ENCODE measurements at places on chromosomes 6 and 20.

GRCh38 chr20:33181482-33182093 lies 13.6 kb downstream of the BPIFA2 start:
- DNase-seq, result no peak

- DNase-seq, result no peak
Measured at GRCh38 chr6:124149646-124150045, 346.0 kb downstream of the NKAIN2 start.

- DNase-seq, result no peak
Measured at GRCh38 chr6:1896897-1897296, 287.2 kb downstream of the FOXC1 start.

- DNase-seq, result no peak
Measured at GRCh38 chr6:1904466-1904799, 294.7 kb downstream of the FOXC1 start.

DNA sequence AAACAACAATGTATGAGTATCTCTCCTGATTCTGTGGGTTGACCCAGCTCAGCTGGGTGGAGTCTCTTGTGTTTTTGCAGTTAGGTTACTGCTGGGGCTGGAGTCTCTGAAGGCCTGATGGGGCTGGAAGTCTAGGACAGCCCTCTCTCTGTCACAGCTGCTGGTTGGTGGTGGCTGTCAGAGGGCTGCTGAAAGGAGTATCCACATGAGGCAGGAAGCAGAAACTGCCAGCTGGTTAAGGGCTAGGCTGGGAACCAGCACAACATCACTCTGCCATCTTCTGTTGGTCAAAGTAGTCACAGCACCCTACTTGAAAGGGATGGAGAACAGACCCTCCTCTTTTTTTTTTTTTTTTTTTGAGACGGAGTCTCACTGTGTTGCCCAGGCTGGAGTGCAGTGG lies 10.0 kb upstream of the PACSIN1 start:
- DNase-seq, result no peak

DNA sequence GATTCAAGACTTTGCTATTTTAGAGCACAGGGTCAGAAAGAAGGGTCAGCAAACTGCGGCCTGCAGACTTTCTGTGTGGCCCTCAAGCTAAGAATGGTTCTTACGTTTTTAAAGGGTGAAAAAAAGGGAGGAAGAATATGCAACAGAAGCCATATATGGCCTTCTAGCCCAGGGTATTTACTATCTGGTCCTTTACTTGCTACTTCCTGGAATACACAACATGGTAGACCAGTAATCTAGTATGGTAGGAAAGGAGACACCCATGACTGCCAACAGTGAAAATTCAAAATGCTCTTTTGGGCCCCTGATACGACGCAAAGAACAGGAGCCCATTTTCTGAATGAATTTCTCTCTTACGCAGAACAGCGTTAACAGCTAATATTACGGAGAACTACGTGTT lies 60.4 kb upstream of the EMILIN3 start:
- no peak for DNase-seq

DNA sequence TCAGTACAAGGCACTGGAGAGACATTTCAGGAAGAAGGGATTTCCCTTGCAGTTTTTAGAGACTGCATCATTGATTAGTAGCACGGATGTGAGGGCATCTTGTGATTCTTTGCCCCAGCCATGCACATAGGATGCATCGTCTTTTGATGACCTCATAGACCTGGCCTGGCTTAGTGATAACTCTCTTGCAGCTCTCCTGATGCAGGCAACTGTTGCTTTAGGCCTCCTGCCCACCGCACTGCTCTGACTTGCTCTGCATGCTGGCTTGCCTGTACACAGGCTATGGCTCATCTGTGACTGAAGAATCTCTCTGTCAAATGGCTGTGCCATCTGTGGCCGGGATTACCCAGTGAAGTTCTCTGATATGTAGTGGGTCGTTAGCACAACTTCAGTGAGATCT lies 207.7 kb upstream of the PTCHD4 start:
- no peak for DNase-seq

DNA sequence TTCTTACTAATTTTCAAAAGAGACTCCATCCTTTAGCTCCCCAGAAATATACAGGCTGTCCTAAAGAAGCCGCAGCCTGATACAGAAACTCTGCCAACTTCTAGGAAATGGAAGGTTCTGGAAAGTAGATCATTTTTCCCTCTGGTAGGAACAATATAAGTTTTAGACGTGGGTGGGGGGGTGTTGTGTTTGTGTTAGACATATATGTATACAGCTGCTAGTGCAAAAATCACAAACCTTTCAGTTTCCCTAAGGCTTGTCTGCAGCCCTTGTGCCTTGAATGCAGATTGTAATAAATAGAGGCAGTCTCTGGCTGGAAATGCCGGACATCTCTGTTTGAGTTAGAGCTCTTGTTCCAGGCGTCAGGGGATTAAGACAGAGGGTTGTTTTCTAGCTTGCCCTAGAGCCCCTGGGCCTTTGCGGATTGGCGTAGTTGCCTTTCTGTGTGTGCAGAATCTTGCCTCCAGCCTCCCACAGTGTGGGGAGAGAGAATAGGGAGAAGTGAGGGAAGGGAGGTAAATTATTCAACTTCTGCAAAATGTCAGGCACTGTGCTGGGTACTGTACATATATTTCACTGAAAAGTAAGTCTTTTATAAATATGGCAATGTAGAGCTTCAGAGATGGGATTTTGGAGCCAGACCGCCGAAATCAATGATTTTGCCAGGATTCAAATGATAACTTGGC lies 269.7 kb downstream of the PRL start:
- no peak for DNase-seq

- no peak for DNase-seq
Measured at GRCh38 chr6:109626311-109626710, 64.7 kb downstream of the AK9 start.

GRCh38 chr6:97656236-97656635 lies 373.2 kb upstream of the MMS22L start:
- no peak for DNase-seq

- no peak for DNase-seq
Measured at GRCh38 chr20:59678951-59679350, 74.6 kb downstream of the PHACTR3 start.

- no peak for DNase-seq
Measured at GRCh38 chr6:77857421-77857820, 204.6 kb downstream of the MEI4 start.

DNA sequence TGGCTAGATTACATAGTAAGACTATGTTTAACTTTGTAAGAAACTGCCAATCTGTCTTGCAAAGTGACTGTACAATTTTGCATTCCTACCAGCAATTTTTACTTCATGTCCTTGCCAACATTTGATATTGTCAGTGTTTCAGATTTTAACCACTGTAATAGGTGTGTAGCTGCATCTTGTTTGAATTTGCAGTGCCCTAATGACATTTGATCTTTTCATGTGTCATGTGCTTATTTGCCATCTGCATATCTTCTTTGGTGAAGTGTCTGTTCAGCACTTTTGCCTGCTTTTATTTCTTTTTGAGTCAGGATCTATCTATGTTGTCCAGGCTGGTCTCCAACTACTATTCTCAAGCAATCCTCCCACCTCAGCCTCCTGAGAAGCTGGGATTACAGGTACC lies 2.4 kb upstream of the PRPH2 start:
- DNase-seq, result no peak

GRCh38 chr6:165034271-165034741 lies 275.1 kb downstream of the C6orf118 start:
- DNase-seq, result no peak

- DNase-seq, result no peak
Measured at GRCh38 chr6:156851454-156851921, 74.3 kb downstream of the ARID1B start.
